Mammary epithelial cell (primary cell): ENCODE measurements at places on chromosomes 2 and 18. TPM values are rescaled to one million over a fixed set of nuclear protein-coding genes. Genes with fewer than 3 reads are reported as not detected.

- DNase-seq, result no peak
Observed at GRCh38 chr18:27412556-27412955, 227.4 kb upstream of the CHST9 start.

DNA sequence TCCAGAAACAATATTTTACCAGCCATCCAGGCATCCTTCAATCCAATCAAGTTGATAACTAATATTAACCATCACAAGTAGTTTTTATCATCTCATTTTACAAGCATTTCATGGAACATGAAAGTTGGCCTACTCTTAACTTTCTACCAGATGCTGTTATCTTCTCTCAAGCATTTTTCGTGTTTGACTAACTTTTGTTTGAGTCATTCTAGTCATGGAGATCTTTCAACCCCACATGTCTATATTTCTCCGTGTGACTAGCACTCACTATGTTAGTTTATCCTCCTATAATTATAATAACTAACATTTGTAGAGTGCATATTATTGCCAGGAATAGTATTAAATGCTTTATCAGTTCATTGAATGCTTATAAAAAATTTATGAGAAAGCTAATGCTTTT, 307.0 kb upstream of the CWC22 start:
- DNase-seq, result no peak

DNA sequence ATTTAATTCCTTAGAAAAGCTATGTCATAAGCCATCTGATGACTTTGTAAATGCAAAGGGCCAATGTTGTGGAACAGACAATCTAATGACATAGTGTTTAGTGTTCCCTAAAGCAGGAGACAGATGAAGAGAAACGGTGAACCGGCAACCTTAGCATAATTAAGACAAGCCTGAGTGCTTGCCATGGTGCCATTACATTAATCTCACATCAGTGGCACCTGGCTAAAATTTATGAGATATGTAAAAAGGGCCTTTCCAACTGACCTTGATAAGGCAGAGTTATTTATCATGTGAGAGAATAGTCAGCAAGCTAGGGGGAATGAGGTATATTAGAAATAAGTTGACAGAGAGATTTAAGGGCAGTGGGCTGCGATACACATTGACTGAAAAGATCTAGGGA, 261.8 kb downstream of the ERBB4 start:
- DNase-seq, result no peak

Gene RNU2-63P
- 6.8 TPM in 1 of 2 replicates, not detected in the other for total RNA-seq

Gene ERFE
- total RNA-seq, result 3.2 and 6.8 TPM in 2 replicates
